ENCODE measurements at places on chromosomes 6 and 20.

- DNase-seq, result peak; percentile 86
Measured at GRCh38 chr20:44702776-44703175, 12.4 kb upstream of the CCN5 start.

DNA sequence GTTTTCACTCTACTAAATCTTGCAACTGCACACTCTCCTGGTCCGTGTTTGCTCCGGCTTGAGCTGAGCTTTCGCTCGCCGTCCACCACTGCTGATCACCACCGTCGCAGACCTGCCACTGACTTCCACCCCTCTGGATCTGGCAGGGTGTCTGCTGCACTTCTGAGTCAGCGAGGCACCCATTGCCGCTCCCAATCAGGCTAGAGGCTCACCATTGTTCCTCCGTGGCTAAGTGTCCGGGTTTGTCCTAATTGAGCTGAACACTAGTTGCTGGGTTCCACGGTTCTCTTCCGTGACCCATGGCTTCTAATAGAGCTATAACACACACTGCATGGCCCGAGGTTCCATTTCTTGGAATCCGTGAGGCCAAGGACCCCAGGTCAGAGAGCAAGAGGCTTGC is 98.6 kb upstream of the GPR6 start:
- no peak for DNase-seq

DNA sequence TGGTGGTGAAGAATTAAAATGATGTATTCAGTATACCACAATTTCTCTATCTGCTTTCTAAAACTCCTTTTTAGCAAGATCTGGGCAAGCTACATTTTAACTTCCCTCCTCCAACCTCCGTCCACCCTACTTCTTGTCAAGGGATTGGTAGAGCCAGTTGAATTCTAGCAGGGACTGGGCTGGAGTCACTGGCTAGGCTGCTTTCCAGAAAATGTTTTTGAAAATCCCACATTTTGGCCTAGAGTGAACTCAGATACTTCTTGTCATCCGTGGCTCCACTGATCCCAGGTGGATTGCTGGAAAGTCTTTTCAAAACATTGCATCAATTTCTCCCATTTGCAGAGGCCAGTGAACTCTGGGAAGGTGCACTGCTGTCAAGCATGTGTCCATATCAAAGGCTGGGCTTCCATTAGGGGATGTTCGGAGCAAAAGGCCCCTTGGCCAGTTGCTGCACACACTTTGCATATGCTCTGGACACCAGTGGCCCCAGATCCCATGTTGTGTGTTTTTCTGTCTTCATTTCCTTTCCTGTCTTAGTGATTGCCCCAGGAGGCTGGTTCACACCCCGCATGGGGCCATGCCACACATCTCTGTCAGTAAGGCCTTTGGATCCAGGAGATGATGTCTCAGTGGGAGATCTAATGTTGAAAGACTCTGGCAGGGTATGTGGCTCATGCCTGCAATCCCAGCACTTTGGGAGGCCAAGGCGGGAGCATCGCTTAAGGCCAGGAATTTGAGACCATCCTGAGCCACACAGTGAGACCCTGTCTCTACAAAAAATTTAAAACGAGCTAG is 11.3 kb upstream of the KCNK16 start:
- no peak for DNase-seq

DNA sequence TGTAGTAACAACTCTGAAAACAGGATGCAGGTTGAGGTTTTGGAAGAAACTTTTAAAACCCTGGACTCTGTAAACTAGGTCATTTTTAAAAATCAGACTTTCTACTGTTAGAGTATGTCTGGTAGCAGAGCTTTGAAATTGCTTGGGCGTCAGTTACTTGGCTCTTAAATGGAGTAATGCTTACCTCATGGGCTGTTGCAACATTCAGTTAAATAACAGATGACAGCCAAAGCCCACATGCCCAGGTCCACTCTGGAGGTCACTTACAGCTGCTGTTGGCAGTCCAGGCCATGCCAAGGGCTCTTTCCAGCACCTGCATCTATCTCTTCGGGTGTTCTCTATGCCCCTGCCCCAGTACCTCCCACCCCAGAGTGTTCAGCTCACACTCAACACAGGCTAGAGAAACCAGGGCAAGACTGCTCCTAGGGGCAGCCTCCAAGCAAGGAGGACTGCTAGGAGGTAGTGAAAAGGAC is 96.4 kb downstream of the BANF2 start:
- DNase-seq, result peak; percentile 66

- no peak for DNase-seq
Measured at GRCh38 chr20:25207960-25208534, 12.5 kb downstream of the ENTPD6 start.

DNA sequence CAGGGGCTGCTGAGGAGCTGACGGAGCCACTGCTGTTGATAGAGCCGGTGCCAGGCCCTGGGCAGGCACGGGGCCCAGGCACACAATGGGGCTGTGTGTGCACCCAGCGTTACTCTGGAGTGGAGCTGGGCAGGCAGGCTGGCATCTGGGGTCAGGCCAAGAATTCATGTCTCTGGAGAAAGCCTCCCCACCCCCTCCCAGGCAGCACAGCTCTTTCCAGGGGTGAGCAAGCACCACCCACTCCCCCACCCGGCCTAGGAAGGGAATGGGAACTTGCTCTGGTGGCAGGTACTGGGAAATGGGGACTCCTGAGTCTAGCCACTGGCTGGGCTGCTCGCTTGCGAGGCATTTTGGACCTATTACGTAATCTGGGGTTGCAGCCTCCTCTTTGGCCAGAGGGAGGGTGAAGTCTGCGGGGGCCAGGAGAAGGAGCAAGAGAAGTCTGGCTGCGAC is 22.7 kb downstream of the TFEB start:
- DNase-seq, result no peak

- DNase-seq, result peak; percentile 47
Measured at GRCh38 chr6:147974376-147974775, 368.3 kb upstream of the SASH1 start.

DNA sequence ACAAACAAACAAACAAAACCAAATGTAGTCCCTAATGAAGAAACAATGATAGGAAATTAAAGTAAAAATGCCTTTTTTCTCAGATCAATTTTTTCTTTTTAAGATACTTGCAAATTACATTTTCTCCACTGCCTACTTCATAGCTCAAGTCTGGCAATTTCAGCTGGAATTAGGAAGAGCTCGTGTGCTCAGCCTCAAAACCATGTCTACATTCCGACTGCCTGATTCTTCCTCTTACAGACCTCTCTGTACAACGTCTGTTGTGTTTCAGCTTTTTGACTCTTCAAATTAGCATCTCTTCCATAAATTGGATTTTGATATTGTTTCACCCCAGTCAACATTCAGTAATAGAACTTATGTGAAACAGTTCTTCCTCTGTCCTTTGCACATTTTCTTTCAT is 9.3 kb upstream of the EDN1 start:
- no peak for DNase-seq

Measured in tongue (tissue), 3 donors.